AG04450 (cell line): ENCODE measurements at places on chromosomes 5 and 9. TPM values are rescaled to one million over a fixed set of nuclear protein-coding genes. Genes with fewer than 3 reads are reported as not detected.

DNA sequence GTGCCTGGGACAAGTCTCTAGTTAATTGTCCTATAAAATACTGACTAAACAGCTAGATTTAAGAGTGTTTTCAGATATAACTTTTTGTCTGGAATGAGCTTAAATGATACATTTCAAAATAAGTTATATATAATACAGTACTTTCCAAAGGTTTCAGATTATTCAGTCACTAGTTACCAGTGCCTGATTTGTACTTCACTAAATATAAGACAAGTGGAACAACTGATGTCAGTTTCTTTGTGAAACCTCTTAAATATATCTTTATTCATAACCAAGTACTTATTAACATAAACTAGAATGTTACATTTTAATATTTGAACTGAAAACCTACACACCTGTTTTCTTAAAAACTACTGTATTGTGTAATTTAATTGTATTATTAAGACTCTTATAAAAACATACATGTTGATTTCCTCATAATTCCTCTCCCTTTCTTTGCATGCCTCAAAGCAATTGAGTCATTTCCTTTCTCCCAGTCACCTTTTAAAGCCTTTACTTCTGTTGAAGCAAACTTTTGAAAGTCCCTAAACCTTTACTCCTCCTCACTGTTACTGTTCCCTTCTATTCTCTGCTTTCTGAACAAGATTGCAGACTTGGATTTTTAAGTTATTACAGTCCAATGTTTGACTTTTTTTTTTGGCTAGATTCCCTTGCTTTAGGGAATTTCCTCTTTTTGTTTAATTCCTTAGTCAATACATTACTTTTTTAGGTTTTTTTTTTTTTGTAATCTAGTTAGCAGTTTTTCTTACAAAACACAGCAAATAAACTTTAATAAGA is 8.7 kb upstream of the SEMA6A start:
- no peak for DNase-seq

DNA sequence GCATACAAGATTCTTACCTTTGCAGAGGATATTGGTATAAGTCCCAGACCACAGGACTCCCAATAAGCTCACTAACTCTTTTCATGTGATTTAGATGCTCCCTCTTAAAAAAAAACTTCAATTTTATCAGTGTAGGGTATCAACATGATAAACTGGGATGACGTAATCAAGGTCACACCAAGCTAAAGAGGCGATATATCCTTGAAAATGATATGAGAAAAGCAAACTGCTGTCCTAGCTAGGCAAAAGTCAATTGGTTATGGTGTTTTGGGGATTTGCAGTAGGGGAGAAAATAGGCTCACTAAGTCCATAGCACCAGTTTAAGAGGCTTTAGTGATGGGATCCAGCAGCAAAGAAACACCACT is 354.4 kb downstream of the DIRAS2 start:
- DNase-seq: no peak

Gene IFNE
- polyA plus RNA-seq: 0.52 and 0.67 TPM in 2 replicates

Gene REEP2
- polyA plus RNA-seq: 24.7 and 36.9 TPM in 2 replicates

Gene SVEP1
- polyA plus RNA-seq: 34.8 and 40.9 TPM in 2 replicates

Gene MOB3B
- 0.32 and 0.38 TPM in 2 replicates for polyA plus RNA-seq

Gene PCDHB12
- polyA plus RNA-seq: 0.32 and 0.40 TPM in 2 replicates

DNA sequence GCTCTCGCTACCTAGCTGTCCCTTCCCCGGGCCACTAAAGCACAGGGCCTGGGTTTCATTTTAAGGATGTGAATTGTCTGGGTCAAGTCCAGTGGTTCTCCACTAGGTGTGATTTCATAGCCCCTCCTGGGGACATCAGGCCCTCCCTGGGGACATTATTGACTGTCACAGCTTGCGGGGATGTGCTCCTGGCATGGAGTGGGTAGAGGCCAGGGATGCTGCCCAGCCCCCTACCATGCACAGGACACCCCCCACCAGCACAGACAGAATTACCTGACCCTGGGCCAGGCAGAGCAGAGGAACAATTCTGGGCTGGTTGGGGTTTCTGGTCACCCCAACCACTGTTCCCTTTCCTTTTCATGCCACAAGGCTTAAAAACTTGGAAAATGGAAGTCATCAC is 4.1 kb downstream of the FAM78A start:
- DNase-seq: no peak

GRCh38 chr5:91499943-91500531 is 116.9 kb upstream of the ARRDC3 start:
- DNase-seq: peak; percentile 20

Gene WNK2
- not detected in 2 replicates for polyA plus RNA-seq

DNA sequence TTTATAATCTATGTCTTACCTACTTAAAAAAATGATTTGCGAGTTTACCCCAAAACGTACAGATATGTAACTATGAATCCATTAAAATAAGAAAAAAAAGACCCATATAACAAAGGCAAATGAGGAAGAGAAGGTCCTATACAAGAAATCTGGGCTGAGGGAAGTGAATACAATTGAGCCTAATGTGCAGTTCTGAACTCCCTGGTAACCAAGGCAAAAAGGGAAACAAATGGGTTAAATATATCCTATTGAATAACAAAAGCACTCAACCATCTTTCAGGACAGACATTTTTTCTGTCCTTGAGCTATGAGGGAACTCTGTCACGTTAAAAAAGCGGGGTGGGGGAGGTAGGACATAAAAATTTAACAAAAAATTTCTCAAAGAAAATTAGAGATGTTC is 78.6 kb downstream of the PTPN3 start:
- no peak for DNase-seq

Gene RPS23
- polyA plus RNA-seq: 3,849 and 4,398 TPM in 2 replicates

- DNase-seq: no peak
These were observed 85.3 kb downstream of the NFIB start for GRCh38 chr9:14228602-14229001.

DNA sequence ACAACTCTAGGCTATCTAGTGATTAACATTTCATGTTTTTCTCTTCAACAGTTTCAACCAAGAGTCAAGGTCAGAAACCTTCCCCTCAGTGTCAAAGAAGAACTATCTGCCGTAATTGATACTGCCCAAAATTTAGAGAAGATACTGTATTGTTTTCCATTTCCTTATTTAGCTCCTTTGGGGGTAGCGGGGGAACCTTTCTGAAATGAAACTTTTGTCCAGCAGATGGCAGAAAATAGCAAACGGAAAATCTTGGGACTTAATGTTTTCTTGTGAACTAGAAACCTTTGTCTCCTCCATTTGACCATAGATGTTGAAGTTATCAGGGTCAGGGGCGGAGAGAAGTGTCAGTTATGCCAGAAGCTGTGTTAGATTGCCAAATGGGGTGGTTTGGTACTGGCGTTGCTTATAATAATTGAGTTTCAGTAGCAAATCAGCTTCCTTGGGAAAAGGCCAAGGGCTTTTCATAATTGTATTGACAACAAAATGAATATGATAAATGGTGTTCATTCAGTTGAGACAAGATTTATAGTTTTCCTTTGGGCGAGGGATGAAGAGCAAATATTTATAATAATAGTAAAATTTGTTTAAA is 101.7 kb upstream of the TLX3 start:
- DNase-seq: peak; percentile 6

- no peak for DNase-seq
These were observed 62.9 kb downstream of the MAMDC2 start for GRCh38 chr9:70106571-70106970.

GRCh38 chr9:120934281-120934680 is 7.7 kb upstream of the TRAF1 start:
- DNase-seq: no peak

Gene MARVELD2
- polyA plus RNA-seq: 0.96 and 1.0 TPM in 2 replicates

DNA sequence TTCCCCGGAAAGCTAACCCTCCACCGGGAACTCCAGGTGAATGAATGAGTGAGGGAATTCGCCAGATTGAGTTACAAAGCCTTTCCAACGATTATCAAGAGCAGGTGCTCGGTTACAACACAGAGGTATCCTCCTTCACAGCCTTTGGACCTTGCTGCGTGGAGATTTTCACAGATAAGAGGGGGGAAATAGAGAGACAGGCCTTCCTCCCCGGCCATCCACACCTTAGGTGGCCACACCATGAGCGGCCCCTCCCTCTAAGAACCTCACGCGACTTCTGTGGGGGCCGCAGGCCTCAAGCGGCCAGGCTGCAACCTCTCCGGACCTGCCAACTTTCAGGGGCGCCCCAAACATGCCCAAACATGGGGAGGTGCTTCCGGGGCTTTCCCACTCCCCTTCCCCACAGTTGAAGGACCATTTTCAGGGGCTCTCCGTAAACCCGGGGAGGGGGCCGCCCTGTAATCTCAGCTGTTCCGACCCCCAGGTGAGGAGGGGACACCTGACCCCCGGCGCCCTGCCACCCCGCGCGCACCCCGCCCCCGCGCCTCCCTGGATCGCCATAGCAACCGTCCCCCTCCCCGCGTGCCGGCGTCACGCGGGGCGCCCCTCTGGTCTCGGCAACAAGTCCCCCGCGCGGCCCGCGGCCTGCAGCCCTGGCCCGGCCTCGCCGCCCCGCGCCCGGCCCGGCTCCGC is 603 bp downstream of the DENND1A start:
- no peak for DNase-seq
